ENCODE measurements at places on chromosomes 3 and 15.

- no peak for DNase-seq
Measured at GRCh38 chr15:68463444-68463843, 31.5 kb upstream of the ITGA11 start.

DNA sequence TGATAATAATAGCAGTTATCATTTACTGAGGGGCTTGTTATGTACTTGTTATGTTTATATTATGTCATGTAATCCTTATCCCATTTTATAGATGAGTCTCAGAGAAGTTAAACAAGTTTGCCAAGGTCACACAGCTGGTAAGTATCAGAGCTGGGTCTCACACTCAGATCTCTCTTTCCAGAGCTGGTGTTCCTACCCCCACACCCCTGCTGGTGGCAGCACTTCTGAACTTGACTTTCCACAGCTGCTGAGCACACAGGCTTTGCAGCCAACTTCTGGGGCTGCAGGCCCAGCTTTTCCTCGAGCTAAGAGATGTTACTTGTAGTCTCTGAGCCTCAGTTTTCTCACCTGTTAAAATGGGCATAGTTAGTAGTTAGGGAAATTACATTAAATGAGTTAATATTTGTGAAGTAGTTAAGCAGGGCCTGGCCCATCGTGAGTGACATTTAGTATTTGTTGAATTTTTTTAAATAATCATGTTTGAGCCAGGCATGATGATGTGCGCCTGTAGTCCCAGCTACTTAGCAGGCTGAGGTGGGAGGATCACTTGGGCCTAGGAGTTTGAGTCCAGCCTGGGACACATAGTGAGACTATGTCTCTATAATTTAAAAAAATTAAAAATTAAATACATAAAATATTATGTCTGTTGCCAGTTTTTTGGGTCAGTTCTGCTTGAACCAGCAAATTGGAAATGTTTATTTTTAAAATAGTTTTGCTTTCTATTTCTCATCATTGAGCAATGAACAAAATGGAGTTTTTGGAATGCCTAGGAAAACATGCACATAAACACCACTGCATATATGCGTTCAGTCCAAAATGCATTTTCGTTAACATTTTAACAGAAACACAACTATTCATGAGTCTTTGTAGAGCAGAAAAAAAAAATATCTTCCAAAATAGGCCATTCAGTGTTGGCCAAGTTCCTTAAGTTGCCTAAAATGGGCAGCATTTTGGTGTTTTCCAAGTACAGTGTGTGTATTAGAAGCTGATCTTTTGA, 87.3 kb downstream of the SMAD6 start:
- no peak for DNase-seq

GRCh38 chr3:20078194-20078714, 38.0 kb downstream of the KAT2B start:
- peak; percentile 30 for DNase-seq

- no peak for DNase-seq
Measured at GRCh38 chr3:15120986-15121385, 22.0 kb upstream of the RBSN start.

GRCh38 chr15:67303490-67304363, 49.1 kb downstream of the IQCH start:
- DNase-seq = peak; percentile 7

Data from NCI-H526 treated with DMSO at 0.1 percent for 48 hours (cell line).